Tibial nerve (tissue), 4 donors: ENCODE measurements at places on chromosomes 11 and 22. TPM values are rescaled to one million over a fixed set of nuclear protein-coding genes. Genes with fewer than 3 reads are reported as not detected.

- no peaks in the 10 kb centered on the region for H3K27me3 ChIP-seq
- no peak for DNase-seq
- H3K4me1 ChIP-seq = no peaks in the 10 kb centered on the region
- H3K36me3 ChIP-seq = peaks cover 90% of the 10 kb centered on the region
- H3K27ac ChIP-seq = no peak overlapping the region
Observed at GRCh38 chr11:34158661-34159060, 53.2 kb downstream of the NAT10 start.

DNA sequence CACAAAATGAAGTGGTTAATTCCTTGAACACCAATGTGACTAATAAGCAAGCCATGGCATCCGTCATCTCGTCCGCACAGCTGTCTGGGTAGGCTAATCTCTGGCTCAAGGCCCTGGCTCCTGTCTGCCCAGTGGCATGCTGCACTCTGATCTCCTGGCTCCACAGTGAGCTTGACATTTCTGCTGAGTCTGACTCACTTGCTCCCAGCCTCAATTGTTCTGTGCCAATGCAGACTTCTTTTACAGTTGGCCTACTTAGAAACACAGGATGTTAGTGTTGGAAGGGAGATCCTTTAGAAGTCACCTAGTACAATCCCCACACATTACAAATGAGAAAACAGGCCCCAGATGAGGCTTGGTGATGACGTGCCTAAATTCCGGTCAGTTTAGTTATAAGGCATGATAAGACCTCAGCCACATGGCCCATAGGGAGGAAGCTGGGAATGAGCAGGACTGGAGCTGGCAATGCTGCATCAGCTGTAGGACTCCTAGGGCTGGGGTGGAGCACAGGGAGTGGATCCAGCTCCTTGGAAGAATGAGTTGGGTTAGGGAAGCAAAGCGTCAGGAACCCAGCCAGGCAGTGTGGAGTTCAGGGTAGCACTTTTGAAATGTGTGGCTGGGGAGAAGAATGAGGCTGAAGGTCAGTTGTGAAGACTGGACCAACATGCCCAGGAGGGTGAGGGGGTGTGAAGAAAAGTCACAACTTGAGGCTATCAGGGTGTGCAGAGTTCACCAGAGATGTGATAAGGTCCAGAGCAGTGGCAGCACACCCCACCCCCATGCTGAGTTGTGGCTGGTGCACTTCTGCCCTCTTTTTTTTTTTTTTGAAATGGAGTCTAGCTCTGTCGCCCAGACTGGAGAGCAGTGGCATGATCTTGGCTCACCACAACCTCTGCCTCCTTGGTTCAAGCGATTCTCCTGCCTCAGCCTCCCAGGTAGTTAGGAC, 70.2 kb upstream of the EED start:
- peak; percentile 27 for DNase-seq
- H3K27me3 ChIP-seq = no peaks in the 10 kb centered on the region
- no peak overlapping the region for H3K4me3 ChIP-seq

DNA sequence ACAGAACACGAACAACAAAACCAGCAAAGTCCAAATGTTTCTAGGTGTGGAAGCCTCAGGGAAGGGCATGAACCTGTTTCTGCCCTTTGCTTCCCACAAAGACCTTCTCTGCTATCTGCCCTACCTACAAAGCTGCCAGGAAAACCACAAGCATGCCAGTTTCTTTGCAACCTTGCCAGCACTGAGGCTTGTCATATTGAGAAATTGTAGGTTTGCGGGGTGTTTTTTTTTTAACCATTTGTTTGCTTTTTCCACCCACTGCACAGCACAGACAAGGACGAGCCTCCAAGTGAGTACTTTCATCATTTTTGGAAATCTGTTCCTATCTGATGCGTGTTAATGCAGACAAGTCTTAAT, 12.8 kb downstream of the PARVG start:
- no peak overlapping the region for H3K4me3 ChIP-seq
- H3K36me3 ChIP-seq = no peaks in the 10 kb centered on the region
- H3K4me1 ChIP-seq = no peaks in the 10 kb centered on the region
- no peak for DNase-seq
- no peak overlapping the region for H3K27ac ChIP-seq
- H3K27me3 ChIP-seq = no peaks in the 10 kb centered on the region

DNA sequence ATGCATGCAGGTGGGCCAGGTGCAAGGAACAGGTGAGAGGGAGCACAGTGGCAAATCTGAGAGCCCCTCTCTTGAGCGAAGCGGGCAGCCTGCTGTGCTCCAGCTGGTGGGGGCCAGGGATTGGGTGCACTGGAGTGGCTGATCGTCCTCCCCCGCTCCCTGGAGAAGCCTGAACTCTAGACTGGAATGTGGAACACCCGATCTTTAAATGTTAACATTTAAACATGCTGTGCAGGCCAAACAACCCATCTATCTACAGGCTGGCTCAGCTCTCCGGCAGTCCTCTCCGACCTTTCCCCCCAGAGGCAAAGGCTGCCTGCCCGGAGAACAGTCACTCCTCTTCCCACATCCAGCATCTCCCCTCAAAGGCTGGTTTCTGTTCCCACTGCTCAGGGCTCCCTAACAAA, 5.1 kb downstream of the MRGPRF start:
- H3K27ac ChIP-seq = peak overlapping the region; percentile 95
- DNase-seq = no peak
- peaks cover 26% of the 10 kb centered on the region for H3K36me3 ChIP-seq
- H3K4me3 ChIP-seq = no peak overlapping the region
- H3K27me3 ChIP-seq = no peaks in the 10 kb centered on the region

- H3K27ac ChIP-seq = no peak overlapping the region
- H3K4me1 ChIP-seq = no peaks in the 10 kb centered on the region
- no peaks in the 10 kb centered on the region for H3K36me3 ChIP-seq
- DNase-seq = no peak
Observed at GRCh38 chr11:40537734-40538133, 921.7 kb downstream of the LRRC4C start.

DNA sequence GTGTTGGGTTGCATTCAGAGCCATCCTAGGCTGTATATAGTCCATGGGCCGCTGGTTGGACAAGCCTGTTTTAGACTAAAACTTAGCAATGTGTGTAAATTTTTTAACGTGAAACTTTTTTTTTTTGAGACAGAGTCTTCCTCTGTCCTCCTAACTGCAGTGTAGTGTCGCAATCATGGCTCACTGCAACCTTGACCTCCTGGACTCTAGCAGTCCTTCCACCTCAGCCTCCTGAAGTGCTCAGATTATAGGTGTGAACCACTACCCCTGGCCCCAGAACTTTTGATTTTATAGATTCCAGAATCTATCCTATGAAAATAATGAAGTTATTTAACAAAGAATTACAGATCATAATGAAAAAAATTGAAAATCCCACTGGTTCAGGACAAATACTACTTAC, 29.9 kb upstream of the PANX2 start:
- DNase-seq = no peak
- H3K36me3 ChIP-seq = no peaks in the 10 kb centered on the region
- no peak overlapping the region for H3K4me3 ChIP-seq
- H3K27me3 ChIP-seq = no peaks in the 10 kb centered on the region

- H3K36me3 ChIP-seq = no peaks in the 10 kb centered on the region
- H3K27ac ChIP-seq = no peak overlapping the region
- H3K27me3 ChIP-seq = no peaks in the 10 kb centered on the region
- no peak for DNase-seq
Observed at GRCh38 chr11:108432783-108433182, 34.5 kb downstream of the C11orf65 start.

DNA sequence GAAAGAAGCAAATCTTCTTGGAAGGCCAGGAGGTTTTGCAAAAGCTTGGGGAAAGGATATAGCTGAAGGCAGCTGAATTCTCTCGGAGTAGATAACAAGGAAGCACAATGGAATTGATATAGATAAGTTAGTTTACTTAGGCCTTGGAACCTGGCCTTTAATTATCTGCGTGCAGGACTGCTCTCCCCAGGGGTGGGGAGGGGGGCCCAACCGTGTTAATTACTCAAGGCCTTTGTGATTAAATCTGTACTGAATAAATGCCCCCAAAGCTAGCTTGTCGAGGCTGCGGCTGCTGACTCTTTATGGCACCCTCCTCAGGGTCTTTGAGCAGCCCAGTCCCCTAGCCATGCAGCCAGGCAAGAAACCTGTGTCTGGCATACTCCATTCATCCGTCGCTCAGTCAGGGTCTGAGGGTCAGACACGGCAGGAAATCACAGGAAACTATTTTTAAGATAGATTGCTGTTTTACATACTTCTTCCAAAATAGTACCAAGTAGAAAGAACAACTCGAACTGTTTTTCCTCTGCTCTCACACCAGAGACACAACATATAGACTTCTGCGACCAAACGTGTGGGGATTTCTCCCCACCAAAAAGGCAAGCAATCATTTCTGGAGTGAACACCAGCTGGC, 36.5 kb downstream of the MS4A2 start:
- no peak overlapping the region for H3K4me3 ChIP-seq
- no peaks in the 10 kb centered on the region for H3K27me3 ChIP-seq
- no peaks in the 10 kb centered on the region for H3K4me1 ChIP-seq
- no peak for DNase-seq

DNA sequence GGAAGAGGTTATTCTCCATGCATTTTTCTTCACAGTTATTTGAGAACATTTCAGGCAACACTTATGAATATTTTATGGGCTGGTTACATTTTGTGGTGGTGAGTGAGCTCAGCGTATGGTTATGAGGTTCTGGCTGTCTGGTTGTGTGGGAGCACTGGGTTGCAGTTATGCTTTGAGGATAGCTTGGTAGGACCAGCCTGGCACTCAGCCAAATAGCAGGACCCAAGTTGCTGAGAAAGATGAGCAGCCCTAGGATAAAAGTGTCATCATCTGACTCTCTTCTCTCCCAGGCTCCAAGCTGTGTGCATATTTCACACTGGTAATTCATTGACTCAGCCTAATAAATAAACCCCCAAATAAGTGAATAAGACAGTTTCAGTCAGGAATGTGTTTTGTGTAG, 8.1 kb upstream of the SRSF8 start:
- no peak for DNase-seq
- H3K36me3 ChIP-seq = no peaks in the 10 kb centered on the region
- no peaks in the 10 kb centered on the region for H3K4me1 ChIP-seq

The AMPD3 gene
- total RNA-seq = 8.7 TPM

The HORMAD2 gene
- total RNA-seq = not detected

The GTSE1 gene
- 0.30 TPM for total RNA-seq

The PGM2L1 gene
- 2.4 TPM for total RNA-seq

The MAP6 gene
- 11.4 TPM for total RNA-seq
